Neural crest cell (in vitro differentiated cells): ENCODE measurements at places on chromosomes 3 and 15.

- DNase-seq = no peak
Measured at GRCh38 chr3:157559401-157559800, 56.2 kb upstream of the VEPH1 start.

DNA sequence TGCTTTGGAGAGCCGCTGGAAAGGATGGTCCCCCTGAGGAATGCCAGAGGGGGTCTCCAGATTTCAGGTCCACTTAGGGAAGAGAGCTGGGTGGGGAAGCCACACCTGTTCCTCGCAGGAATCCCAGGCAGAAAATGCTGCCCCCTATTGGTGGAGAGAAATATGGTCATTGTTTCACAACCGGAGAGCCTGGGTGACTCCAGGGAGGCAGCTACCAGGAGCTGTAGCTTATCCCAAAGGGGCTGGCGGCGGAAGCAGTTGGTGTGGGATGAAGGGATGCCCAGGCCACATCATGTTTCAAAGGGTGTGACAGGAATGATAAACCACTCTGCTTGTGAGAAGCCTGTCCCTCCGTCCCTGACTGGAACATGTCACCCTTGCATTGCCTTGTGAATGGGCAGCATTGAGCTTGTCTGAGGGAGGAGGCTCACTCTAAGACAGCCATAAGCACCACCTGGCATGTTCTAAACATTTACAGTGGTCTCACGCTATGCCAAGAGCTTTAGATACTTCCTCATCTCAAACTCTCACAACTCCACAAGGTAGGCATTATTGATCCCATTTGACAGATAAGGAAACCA, 34.5 kb downstream of the POMGNT2 start:
- DNase-seq = no peak

DNA sequence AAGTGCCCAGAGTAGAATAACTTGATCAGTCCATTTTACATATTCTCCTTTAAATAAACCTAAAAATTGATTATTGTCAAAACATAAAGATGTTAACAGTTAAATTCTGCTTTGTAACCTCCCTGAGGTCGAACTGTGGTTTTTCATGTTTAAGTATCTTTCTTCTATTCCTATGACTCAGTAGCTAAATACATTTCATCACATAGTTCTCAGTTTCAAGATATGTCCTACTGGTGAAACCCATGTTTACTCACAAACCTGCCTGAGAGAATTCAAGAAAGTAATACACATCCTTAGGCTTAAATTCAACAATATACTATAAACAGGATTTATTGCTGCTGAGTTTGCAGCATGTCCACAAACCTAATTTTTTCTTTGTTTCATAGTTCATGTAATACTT, 692.9 kb downstream of the ZPLD1 start:
- DNase-seq = no peak

DNA sequence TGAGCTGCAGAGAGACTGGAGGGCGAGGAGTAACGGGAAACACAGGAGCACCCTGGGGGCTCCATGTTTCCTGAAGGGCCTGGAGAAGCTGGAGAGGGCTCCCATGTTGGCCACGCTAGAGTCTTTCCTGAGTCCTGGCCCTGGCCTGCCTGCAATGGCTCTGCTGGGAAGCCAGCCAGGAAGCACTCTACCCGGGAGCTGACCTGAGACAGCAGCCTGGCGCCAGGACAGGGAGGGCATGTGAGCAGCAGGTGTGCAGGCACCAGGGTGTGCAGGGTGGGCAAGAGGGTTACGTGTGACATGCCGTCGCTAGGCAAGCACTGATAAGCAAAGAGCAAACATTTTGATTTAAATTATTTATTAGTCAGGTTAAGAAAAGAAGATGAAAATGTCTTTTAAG, 301.4 kb downstream of the OCA2 start:
- no peak for DNase-seq

- no peak for DNase-seq
Measured at GRCh38 chr3:97885931-97886824, 64.4 kb downstream of the CRYBG3 start.

DNA sequence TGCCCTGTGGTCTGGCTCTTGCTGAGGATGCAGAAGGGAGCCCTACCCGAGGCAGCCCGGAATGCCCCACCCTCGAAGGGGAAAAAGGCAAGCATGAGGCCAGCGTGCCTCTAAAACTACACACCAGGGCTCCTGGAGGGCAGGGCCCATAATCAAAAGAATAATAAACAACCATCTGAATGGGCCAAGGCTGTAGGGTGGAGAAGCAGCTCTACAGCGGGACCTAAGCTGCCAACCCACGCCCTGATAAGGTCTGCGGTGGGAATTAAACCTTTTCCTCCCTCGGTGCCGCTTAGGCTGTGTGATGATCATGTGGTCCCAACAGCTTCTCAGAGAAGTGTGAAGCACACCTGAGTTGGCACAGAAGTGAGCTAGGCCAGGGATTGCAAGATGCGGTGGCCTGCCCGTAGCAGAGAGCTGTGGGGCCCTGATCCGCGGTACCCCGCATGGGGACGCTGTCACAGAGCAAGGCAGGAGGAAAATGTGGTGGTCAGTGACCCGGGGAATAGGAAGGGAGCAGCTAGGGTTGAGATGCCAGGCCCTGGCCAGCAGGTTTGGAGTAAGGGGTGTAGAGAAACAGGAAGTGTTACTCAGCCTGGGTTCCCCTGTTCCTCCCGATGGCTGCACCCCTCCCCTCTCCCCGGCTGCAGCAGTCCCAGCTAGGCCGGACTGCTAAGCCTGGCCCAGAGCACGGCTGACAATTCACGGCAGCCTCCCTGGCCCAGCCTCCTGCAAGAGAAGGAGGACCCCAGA, 1.1 kb upstream of the C15orf62 start:
- DNase-seq = no peak

- DNase-seq = no peak
Measured at GRCh38 chr15:65804252-65804931, 12.3 kb upstream of the DENND4A start.

GRCh38 chr15:66657185-66658020, 44.6 kb upstream of the SMAD6 start:
- peak; percentile 14 for DNase-seq

GRCh38 chr15:80974914-80975313, 14.7 kb downstream of the MESD start:
- DNase-seq = no peak

- no peak for DNase-seq
Measured at GRCh38 chr3:80770106-80771074, 991.1 kb downstream of the GBE1 start.

- no peak for DNase-seq
Measured at GRCh38 chr15:25106209-25106608, 151.4 kb downstream of the SNRPN start.

DNA sequence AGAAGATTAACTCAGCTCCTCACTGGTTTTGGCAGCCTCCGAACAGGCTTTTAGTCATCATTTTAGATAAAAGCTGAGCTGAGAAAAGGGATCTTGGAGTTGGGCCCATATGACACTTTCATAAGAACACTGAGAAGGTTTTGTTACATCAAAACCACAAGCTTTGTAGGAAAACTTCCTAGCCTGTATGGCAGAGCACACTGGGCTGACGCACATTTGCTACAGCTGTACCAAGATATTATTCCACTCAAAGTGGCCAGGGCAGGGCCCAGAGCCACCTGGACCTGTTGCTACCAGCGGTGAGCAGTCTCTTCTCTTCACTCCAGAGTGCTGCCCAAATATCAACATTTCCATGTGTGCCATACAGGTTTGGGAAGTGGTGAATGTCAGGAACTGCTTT, 160.5 kb upstream of the CCDC54 start:
- no peak for DNase-seq

- DNase-seq = no peak
Measured at GRCh38 chr3:43497422-43497821, 124.4 kb downstream of the ANO10 start.

DNA sequence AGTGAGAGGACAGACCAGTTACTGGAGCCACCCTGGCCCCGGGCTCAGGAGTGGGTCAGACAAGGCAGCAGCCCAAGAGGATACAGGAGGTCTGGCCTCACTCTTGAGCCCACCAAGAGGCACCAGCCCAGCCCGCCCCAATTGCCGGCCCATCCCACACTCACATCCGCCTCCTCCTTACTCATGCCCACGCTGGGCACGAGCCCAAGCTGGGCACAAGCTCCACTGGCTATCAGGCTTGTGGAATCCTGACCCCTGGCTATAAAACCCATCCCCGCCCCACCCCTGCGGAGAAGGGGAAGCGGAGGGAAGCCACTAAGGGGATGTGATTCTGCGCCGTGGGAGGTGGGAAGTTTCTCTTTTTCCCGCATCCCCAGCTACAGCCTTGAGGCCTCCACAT, 25.9 kb downstream of the ADCY5 start:
- DNase-seq = no peak

DNA sequence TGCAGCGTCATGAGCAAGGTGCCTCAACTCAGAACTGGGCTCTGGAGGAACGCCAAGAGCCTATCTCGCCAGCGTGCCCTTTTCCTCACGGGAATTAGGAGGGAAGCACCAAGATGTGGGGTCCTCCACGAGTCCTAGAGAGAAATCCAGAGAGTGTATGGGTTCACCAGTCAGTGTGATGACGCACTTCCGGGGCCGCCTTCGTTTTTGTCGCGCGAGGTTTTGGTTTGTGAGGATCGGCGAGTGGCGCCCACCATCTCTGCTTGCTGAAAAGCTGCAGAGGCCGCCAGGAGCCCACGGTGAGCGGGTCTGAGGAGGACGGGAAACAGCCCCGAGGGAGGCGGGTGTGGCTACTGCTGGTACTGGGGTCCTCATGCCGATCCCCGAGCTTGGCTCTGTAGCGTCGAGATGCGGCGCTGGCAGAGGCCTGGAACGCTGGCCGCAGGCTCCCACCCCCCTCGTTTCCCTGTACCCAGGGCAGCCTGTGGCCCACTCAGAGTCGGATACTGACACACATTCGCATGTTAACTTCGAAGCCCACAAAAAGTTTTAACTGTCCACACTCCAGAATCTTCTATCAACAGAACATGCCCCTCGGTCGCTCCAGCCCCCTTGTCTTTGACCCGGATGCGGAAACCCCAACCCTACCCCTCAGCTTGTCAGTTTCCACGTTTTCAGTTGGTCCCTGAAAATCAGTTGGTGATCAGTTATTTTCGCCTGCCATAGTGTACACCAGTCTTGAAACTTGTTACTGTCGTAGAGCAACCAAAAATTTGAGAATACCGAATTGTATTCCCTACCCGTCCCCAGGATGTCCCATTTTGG, 30.4 kb downstream of the ZNF662 start:
- DNase-seq = no peak

GRCh38 chr15:92915766-92916435, 15.8 kb downstream of the CHD2 start:
- DNase-seq = no peak

GRCh38 chr3:27861046-27862036, 139.2 kb upstream of the EOMES start:
- no peak for DNase-seq

DNA sequence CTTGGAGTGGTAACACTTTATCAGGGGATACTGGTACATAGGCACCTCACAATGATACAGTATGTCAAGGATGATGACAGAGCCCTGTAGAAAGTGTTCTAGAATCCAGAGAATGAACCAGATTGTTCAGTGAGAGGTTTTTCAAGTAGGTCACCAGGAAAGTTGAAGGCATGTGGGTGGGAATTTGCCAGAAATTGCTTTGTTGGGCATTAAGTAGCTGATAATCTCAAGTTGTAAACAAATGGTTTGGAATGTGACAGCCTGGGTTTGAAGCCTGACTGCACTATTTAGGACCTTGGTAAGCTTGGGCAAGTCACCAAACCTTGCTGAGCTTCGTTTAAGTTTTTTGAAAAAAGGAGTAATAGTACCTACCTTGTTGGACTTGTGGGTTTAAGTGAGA, 12.5 kb downstream of the SLC35G2 start:
- DNase-seq = no peak

DNA sequence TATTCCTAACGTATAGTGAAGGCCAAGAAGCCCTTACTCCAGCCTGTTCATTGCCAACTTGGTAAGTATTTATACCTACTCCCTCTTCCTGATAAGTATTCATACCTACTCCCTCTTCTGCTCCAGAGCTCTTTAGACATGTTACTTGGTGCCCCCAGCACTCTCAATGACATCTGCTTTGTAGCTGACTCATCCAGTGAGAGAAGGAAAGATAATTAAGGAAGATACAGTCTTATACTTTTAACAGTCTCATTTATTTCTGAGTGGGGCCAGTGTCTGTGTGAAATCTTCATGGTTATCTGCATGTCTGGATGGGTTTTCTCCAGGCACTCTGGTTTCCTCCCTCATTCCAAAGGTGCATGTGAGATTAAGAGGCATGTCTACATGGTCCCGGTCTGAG, 698.7 kb downstream of the FHIT start:
- no peak for DNase-seq

DNA sequence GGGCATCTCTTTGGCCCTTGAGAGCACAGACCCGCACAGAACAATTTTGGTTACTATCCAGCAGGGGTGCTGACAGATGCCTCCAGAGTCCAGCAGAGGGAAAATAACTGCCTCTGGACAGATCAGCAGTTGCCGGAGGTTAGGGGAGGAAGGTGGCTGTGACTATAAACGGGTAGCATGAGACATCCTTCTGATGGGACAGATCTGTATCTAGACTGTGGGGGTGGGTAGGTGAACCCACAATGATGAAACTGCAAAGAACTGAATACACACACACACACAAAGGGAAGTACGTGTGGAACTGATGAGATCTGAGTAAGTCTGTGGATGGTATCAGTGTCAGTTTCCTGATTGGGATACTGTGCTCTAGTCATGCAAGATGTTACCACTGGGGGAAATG, 21.2 kb downstream of the ADAMTS7 start:
- DNase-seq = no peak

- DNase-seq = no peak
Measured at GRCh38 chr3:32018757-32019564, 37.4 kb downstream of the ZNF860 start.

GRCh38 chr15:77866186-77866585, 211.3 kb downstream of the TBC1D2B start:
- no peak for DNase-seq

DNA sequence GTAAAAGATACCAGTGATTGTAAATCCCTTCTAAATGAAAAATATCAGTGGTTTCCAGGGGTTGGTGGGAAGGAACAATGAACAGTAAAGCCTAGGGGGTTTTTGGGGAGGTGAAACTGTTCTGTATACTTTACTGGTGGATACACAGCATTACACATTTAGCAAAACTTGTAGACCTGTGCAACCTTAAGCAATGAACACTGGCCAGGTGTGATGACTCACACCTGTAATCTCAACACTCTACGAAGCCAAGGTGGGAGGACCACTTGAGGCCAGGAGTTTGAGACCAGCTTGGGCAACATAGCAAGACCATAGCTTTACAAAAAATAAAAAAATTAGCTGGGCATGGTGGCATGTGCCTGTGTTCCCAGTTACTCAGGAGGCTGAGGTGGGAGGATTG, 1.8 kb downstream of the CCDC13 start:
- DNase-seq = no peak

- DNase-seq = no peak
Measured at GRCh38 chr3:155782390-155782953, 23.6 kb downstream of the C3orf33 start.

DNA sequence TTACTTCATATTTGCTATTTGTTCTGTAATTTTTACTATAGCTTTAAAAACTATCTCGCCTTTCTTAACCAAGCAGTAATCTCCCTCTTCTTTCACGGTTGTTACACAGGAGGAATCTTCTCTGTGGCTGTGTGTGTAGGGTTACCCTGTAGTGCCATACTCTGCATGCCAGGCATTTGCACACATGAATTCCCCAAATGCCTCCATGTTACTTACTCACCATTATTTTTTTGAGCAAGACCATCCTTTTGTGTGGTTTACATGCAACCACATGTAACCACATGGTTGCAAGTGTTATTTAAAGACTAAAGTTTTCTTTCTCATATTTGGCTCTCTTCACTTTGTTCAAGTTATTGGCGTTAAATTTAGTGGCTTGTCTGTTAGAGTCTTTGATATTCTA, 45.5 kb downstream of the HPS3 start:
- DNase-seq = no peak
